ENCODE measurements at places on chromosomes 12 and 14. TPM values are rescaled to one million over a fixed set of nuclear protein-coding genes. Genes with fewer than 3 reads are reported as not detected.

DNA sequence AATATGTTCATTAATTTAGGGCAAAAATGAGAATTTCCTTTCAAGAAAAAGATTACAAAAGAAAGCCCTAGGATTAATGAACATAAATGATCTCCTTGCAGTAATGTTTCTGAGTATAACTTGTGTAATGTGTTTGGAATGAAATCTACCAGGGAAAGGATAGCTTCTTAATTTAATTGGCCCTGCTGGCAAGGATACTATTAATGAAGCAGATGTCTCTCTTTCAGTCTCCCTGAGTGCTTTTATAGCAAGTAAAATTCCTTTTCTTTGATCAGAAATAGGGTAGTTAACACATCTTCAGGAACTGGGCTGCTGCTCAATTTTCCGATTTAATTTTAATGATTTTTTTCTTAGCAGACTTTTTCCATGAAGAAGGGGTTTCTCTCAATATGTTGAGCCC is 379.4 kb upstream of the PDE3A start:
- H3K27ac ChIP-seq = no peak overlapping the region
- H3K27me3 ChIP-seq = no peaks in the 10 kb centered on the region
- H3K4me1 ChIP-seq = no peaks in the 10 kb centered on the region
- no peaks in the 10 kb centered on the region for H3K36me3 ChIP-seq

GRCh38 chr14:104161602-104162367 is 23.4 kb downstream of the KIF26A start:
- no peak overlapping the region for H3K4me3 ChIP-seq
- H3K27ac ChIP-seq = no peak overlapping the region
- no peaks in the 10 kb centered on the region for H3K4me1 ChIP-seq
- H3K36me3 ChIP-seq = no peaks in the 10 kb centered on the region
- no peaks in the 10 kb centered on the region for H3K27me3 ChIP-seq

DNA sequence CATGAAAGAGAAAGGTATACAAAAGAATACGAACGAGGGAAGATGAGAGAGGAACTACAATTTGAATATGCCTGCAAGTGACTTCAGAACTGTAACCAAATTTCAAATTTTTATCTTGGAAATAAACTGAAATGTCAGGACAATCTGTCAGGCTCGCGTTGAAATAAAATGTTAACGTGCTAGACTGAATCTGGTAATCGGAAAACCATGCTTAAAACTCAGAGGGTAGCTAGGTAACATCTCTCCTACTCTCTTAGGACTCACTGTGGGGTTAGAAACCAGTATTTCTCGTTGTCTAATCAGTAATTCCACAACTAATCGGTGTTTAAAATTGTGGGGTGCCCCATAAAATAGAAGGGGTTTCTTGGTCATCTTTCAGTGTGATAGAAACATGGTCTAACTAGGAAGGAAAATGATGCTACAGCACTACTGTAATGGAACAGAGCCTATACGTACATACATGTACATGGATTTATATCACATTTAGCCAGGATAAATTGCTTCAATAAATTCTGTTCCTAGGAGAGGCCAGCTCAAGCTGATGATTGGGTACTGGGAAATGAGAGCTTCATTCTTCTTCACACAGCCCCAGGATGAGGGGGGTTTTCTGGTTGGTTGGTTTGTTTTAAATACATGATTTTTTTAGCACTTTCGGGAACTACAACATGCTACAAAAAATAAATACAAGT is 23.9 kb downstream of the ATF7 start:
- no peak overlapping the region for H3K4me3 ChIP-seq
- no peaks in the 10 kb centered on the region for H3K36me3 ChIP-seq
- peaks cover 50% of the 10 kb centered on the region for H3K4me1 ChIP-seq
- H3K27ac ChIP-seq = no peak overlapping the region

- no peak for DNase-seq
- H3K36me3 ChIP-seq = no peaks in the 10 kb centered on the region
- no peaks in the 10 kb centered on the region for H3K4me1 ChIP-seq
- no peaks in the 10 kb centered on the region for H3K27me3 ChIP-seq
Observed at GRCh38 chr12:129570796-129571400, 332.9 kb downstream of the TMEM132D start.

- peak; percentile 91 for DNase-seq
- peak overlapping the region; percentile 49 for H3K27ac ChIP-seq
- no peaks in the 10 kb centered on the region for H3K36me3 ChIP-seq
- H3K27me3 ChIP-seq = no peaks in the 10 kb centered on the region
- H3K4me3 ChIP-seq = no peak overlapping the region
- H3K4me1 ChIP-seq = peaks cover 13% of the 10 kb centered on the region
Observed at GRCh38 chr14:71143381-71144290, 236.4 kb downstream of the PCNX1 start.

GRCh38 chr12:4225571-4225970 is 48.0 kb upstream of the CCND2 start:
- peaks cover 8% of the 10 kb centered on the region for H3K27me3 ChIP-seq
- no peaks in the 10 kb centered on the region for H3K36me3 ChIP-seq
- no peak overlapping the region for H3K4me3 ChIP-seq
- H3K4me1 ChIP-seq = no peaks in the 10 kb centered on the region

The KRT6C gene
- not detected for total RNA-seq

The PTPRQ gene
- 0.09 TPM for total RNA-seq

The KIF5A gene
- 0.61 TPM for total RNA-seq

The TMEM30B gene
- 6.0 TPM for total RNA-seq

The BBOF1 gene
- total RNA-seq = 5.9 TPM

Data from adrenal gland (tissue), 19 donors.